M059J (cell line): ENCODE measurements at places on chromosomes 6 and 20.

DNA sequence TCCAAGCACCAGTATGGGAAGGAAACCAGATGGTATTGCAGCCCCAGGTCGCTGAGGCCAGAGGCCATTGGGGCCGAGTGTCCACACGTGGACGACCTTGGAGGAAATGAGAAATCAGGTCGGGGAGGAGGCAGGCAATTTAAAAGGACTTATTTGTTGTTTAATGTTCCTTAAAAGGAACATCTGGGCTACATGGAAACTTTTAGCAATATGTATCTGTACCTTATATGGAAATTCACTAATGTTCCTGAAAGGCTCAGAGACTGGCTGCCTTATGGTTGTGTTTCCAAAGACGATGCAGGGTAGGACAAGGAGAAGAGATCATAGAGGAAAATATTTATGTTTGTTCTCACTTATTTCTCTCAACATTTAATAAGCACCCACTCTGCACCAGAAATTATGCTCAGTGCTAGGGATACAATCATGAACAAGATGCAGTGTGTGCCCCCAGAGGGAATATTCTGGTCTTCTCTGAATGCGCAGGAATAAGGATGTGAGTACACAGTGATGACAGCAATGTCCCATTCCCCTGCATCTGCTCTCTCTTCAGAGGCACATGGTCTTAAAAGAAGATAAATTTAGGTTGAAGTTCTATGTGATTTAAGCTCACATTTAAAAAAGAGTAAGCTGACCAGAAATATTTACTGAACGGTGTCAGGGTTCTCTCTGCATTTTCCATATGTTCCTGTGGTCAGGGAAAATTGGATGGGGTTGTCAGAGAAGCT, 3.4 kb downstream of the BNIP5 start:
- DNase-seq = no peak

- DNase-seq = no peak
Measured at GRCh38 chr6:132936646-132937045, 122.3 kb downstream of the RPS12 start.

- no peak for DNase-seq
Measured at GRCh38 chr20:10180651-10181235, 37.9 kb upstream of the SNAP25 start.

DNA sequence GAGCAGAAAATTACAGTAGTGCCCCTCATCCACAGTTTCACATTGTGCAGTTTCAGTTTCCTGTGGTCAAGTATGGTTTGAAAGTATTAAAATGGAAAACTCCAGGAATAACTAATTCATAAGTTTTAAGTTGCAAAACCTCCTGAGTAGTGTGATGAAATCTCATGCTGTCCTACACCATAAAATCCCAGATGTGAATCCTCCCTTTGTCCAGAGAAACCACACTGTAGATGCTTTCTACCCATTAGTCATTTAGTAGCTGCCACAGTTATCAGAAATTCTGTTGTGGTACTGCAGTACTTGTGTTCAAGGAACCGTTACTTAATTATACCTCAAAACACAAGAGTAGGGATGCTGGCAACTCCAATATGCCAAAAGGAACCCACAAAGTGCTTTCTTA, 74.7 kb downstream of the PTCHD4 start:
- DNase-seq = peak; percentile 82

DNA sequence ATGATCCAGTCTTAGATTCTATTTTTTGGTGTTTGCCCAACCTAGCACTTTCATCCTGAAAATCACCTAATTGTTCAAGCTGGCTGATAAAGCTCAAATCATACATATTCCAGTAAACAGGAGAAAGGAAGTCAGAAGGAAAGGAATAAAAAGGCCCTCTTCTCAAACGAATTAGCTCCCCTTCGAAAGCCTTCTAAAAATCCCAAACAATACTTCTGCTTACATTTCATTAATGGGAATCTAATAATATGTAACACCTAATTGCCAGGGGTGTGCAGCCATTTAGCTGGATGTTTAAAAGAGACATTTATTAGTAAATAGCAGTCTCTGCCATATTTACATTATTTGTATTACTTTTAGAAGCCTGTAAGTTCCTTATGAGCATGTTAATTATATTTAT, 302.9 kb upstream of the TCF21 start:
- no peak for DNase-seq

GRCh38 chr6:153130515-153131036, 506 bp downstream of the RGS17 start:
- DNase-seq = peak; percentile 27

GRCh38 chr6:160519133-160519532, 144.9 kb downstream of the LPA start:
- DNase-seq = no peak

DNA sequence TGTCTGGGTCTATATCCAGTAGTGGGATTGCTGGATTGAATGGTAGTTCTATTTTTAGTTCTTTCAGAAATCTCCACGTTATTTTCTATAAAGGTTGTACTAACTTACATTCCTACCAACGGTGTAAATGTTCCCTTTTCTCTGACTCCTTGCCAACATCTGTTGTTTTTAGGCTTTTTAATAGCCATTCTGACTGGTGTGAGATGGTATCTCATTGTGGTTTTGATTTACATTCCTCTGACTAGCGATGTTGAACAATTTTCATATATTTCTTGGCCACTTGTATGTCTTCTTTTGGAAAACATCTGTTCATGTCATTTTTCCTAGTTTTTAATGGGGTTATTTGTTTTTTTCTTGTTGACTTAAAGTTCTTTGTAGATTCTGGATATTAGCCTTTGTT, 99.3 kb downstream of the BMP2 start:
- peak; percentile 65 for DNase-seq

DNA sequence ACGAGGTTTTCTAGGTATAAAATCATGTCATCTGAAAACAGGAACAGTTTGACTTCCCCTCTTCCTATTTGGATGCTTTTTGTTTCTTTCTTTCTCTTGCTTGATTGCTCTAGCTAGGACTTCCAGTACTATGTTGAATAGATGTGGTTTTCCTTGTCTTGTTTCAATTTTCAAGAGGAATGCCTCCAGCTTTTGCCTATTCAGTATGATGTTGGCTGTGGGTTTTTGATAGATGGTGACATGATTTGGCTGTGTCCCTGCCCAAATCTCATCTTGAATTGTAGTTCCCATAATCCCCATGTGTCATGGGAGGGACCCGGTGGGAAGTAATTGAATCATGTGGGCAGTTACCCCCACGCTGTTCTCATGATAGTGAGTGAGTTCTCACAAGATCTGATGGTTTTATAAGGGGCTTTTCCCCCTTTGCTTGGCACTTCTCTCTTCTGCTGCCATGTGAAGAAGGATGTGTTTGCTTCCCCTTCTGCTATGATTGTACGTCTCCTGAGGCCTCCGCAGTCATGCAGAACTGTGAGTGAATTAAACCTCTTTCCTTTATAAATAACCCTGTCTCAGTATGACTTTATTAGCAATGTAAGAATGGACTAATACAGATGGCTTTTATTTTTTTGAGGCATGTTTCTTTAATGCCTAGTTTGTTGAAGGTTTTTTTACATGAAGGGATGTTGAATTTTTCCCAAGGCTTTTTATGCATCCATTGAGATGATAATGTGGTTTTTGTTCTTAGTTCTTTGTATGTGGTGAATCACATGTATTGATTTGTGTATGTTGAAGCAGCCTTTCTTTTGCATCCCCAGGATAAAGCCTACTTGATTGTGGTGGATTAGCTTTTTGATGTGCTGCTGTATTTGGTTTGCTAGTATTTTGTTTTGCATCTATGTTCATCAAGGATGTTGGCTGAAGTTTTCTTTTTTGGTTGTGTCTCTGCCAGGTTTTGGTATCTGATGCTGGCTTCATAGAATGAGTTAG, 239.1 kb downstream of the THBS2 start:
- DNase-seq = no peak

DNA sequence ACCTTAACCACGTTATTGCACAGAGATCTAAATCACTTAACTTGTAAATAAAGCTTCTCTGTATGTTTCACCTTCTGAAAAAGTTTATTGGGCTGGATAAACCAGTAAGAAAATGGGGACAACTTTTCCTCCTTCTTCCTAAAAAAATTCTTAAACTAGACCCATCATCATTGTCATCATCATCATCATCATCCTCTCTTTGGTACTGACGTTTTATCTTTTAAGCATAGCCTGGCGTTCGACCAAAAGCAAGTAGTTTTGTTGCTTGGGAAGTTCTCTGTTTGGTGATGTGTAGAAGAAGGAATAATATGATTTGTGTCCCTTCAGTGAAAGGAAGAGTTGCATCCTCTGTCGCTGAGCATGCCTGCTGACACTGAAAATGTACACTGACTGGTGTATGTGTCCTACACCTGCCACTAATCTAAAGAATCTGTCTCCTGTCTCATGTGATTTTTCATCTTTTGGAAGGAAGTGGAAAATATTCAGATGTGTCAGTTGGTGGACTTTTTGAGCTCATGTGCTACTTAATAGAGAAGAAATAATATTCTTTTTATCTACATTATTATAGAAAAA, 2.5 kb downstream of the CLVS2 start:
- DNase-seq = no peak

DNA sequence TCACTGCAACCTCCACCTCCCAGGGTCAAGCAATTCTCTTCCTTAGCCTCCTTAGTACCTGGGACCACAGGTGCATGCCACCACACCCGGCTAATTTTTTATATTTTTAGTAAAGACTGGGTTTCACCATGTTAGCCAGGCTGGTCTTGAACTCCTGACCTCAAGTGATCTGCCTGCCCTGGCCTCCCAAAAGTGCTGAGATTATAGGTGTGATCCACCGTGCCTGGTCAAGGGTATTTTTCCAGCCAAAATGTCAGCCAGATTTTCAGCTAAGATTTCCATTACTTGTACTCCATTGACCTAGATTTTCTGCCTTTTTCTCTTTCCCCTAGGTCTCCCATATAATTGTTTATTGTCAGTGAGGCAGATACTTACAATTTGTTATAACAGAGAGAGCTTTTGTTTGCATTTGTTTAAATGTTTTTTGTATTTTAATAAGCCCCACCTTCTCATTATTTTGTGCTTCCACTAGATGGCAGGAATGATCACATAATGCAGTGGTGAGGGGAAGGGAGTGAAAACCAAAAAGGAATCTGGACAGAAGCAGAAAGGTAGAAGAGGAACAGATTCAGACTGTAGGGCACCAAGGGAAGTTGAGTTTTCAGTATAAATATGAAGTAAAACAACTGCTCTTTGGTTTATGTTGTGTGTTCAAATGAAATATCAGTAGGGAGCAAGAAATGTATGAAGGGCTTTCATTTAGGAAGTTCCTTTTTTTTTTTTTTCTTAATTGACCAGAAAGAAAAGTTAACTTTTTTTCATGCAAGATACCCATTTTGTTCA, 29.7 kb downstream of the RPF2 start:
- peak; percentile 66 for DNase-seq

DNA sequence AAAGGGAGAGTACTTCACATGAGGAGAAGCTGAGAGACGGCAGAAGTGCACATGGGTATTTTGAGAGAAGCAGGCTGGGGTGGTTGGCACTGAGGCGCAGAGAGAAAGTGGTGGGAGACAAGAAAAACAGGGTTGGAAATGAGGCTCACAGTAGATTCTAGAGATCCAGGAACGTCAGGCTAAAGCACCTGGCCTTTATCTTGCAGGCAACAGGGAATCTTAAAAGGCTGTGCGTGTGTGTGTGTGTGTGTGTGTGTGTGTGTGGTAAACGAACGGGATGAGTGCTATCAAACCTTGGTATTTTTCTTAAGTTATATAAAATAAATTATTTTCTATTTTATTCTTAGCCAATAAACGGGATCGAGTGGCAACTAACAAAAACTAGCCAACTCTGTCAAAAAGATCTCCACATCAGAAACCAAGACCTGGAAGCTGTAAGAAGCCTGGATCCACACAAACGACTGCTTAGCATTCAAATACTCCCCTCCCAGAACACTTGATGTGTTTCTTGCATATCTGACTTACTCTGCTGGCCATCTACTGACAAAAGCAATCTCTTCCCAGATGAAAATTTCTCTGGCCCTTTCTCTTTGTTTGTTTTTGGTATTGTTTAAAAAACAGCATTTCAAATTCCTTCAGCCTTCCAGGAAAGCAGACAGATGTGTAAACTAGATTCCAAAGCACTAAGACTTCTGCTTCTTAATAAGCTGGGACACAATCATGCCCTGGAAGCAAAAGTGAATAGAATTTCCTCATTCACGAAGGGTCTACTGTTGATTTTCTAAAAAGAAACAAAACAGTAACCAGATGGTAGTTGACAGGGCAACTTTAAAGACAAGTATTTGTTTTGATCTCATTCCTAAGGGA, 44.8 kb upstream of the FABP7 start:
- no peak for DNase-seq

- DNase-seq = no peak
Measured at GRCh38 chr20:58700823-58701222, 8.2 kb downstream of the NPEPL1 start.

GRCh38 chr6:143536866-143537691, 25.6 kb upstream of the FUCA2 start:
- DNase-seq = peak; percentile 69

GRCh38 chr6:117617210-117618035, 15.1 kb upstream of the GOPC start:
- peak; percentile 4 for DNase-seq

DNA sequence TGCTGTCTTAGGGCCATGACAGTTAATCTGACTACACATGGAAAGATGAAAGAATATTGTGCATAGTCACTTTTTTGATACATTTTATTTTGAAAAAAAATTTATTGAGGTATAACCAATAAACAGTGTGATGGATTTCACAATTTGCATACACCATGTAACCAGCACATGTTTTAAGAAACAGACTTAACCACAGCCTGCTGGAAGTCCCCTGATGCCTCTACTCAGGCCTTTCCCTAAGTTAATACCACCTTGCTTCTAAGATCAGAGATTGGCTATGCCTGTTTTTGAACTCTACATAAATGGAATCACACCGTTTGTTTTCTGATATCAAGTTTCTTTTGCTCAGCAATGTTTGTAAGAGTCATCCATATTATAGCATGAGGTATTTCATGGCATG, 136.3 kb downstream of the CFAP61 start:
- no peak for DNase-seq

GRCh38 chr6:148370176-148370575, 27.5 kb downstream of the SASH1 start:
- DNase-seq = no peak

GRCh38 chr6:107340881-107341280, 118.5 kb downstream of the PDSS2 start:
- no peak for DNase-seq

DNA sequence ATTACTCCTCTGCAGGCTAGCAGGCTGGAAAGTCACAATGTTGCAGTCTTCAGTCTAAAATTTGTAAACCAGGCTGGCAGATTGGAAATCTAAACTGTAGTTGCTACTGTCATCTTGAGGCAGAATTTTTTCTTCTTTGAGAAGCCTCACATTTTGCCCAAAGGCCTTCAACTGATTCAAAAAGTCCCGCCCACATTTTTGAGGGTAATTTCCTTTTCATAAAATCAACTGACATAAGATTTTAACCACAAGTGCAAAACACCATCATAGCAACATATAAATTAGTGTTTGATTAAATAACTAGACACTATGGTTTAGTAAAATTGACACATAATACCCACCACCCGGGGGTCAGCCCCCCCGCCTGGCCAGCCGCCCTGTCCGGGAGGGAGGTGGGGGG, 28.4 kb downstream of the HLA-C start:
- peak; percentile 48 for DNase-seq
